ENCODE measurements at places on chromosomes 2 and 18. TPM values are rescaled to one million over a fixed set of nuclear protein-coding genes. Genes with fewer than 3 reads are reported as not detected.

- H3K36me3 ChIP-seq, result no peaks in the 10 kb centered on the region
- H3K27ac ChIP-seq, result no peak overlapping the region
- no peak for DNase-seq
- H3K4me3 ChIP-seq, result no peak overlapping the region
Measured at GRCh38 chr18:5885361-5885760, 10.0 kb downstream of the TMEM200C start.

DNA sequence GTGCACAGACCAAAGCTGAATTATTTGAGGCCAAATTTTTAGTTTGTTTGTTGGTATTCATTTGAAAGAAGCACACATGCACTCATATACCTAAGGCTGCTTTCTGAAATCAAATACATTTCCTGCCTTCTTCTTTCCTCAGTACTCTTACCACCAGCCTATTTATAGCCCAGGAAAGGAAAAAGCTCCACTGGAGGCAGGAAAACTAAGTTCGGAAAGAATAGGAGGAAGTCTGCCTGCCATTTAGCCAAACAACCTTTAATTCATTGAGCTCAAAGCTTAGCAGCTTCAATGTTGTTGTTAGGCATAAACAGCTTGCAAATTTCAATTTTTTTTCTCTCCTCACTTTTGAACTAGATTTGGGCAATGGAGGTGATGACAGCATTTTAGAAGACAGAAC, 40.4 kb upstream of the RASGRP3 start:
- no peak for DNase-seq
- H3K36me3 ChIP-seq, result no peaks in the 10 kb centered on the region
- no peaks in the 10 kb centered on the region for H3K27me3 ChIP-seq
- H3K27ac ChIP-seq, result peak overlapping the region; percentile 5

Gene FABP1
- not detected for total RNA-seq

- H3K4me1 ChIP-seq, result peaks cover 54% of the 10 kb centered on the region
- no peak overlapping the region for H3K4me3 ChIP-seq
- H3K27ac ChIP-seq, result no peak overlapping the region
- no peaks in the 10 kb centered on the region for H3K36me3 ChIP-seq
Measured at GRCh38 chr18:13438507-13439056, 220.0 kb downstream of the LDLRAD4 start.

- H3K36me3 ChIP-seq, result no peaks in the 10 kb centered on the region
- H3K4me3 ChIP-seq, result no peak overlapping the region
Measured at GRCh38 chr2:12774395-12774727, 57.6 kb downstream of the TRIB2 start.
